ENCODE measurements at places on chromosomes 7 and 10.

DNA sequence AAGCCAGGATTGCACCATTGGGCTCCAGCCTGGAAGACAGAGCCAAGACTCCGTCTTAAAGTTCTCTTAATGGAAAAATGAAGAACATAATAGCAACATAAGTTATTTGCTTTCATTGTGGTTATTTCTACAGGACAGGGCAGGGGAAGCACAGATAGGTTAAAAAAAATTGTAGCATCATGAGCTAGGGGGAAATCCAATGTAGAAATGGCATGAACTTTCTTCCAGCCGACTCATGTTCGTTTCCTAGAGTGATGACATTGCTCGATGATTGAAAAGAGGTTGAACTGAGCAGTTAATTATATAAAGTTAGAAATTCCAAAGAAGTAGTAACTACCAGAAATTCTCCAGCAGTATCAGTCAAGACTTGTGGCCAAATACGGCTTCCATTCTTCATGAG lies 64.9 kb downstream of the DAGLB start:
- DNase-seq: no peak

- no peak for DNase-seq
Measured at GRCh38 chr10:3790272-3790671, 5.3 kb upstream of the KLF6 start.

DNA sequence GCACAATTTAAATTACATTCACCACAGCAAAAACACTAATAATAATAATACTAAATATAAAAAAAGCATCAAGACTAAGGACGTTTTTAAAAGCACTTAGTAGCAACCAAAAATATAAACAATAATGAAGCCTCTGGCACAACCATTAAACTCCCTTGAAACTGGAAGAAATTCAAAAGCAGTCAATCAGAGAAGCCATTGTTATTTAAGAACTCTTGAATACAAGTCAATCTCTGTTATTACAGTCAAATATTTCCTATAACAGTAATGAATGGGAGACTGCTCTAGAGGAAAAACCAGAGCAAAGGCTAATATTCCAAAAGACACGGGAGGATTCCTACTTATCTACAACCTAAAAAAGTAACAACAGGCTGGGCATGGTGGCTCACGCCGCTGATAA lies 164.2 kb downstream of the KMT2E start:
- no peak for DNase-seq

DNA sequence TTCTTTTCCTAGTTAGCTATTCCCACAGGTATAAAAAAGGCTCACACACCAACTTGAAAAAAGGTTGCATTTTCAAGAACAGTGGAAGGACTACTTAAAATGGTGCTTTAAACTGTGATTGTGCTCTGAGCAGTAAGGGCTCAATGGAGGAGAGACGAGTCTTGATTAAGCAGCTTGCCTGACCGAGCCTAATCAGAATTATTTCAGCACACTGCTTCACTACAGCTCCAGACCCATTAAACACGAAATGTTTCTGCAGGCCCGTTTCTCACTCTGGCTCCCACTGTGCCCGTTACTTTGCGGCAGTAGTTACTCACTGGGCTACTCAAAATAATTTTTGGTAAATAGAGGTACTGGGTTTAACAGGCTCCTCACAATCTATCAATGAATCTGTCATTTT lies 126.0 kb downstream of the NRCAM start:
- DNase-seq: no peak

- no peak for DNase-seq
Measured at GRCh38 chr7:129843978-129844840, 108.6 kb downstream of the UBE2H start.

- no peak for DNase-seq
Measured at GRCh38 chr10:76354212-76354738, 922.9 kb downstream of the LRMDA start.

GRCh38 chr7:4797858-4798705 lies 22.7 kb downstream of the AP5Z1 start:
- DNase-seq: no peak

DNA sequence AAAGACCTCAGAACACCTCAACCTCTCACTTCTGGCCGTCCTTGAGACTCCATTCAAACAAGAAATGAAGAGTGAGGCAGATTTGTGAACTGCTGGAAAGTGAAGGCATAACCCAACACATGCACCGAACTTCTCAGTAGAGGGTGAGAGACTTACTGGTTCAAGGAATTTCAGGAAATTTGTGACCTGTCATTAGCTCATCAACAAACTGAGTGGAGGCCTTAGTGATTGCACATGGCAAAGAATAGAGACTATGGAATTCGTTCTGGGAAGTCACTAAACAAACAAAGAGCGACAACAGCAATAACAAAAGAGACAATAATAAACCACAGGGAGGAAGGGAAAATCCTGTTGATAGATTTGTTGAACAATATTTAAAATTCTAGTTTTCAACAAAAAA lies 125.0 kb upstream of the AKR1E2 start:
- no peak for DNase-seq

DNA sequence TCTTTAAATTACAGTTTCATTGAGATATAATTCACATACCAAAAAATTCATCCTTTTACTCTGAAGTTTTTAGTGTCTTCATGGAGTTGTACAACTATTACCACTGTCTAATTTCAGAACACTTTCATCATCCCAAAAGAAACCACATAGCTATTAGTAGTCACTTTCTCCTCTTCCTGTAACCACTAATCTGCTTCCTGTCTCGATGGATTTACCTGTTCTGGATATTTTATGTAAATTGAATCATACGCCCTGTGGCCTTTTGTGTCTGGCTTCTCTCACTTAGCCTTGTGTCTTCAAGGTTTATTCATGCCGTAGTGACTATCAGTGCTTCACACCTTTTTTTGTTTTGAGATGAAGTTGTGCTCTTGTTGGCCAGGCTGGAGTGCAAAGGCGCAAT lies 135.5 kb downstream of the DOCK1 start:
- DNase-seq: no peak

All from right renal pelvis (tissue), 4 donors.